Activated CD4-positive, alpha-beta T cell treated with anti-CD3 and anti-CD28 coated beads, Interleukin-2, amount 10 ng/mL, durations not matched to agents 7 days and 5 days (primary cell): ENCODE measurements at places on chromosomes 11 and 22. TPM values are rescaled to one million over a fixed set of nuclear protein-coding genes. Genes with fewer than 3 reads are reported as not detected.
A peak's percentile ranks its signal among the peaks of the same experiment; 100 is the strongest.

PRR33 gene
- not detected for total RNA-seq

DNA sequence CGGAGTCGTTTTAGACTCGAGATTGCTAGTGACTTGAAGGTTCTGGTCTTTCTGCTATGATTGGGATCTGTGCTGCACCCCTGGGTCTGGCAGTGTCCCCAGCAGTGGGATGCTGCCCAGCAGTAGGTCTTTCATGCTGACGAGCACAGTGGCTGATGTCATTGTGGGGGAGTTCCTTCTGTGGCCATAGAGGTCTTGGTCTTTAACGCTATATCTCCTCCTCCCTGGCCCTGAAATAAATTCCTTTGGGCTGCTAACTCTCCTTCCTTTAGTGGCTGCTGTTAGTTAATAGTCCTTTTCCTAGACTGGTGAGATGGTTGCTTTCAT lies 136.3 kb downstream of the TEAD1 start:
- no peak for DNase-seq

DNA sequence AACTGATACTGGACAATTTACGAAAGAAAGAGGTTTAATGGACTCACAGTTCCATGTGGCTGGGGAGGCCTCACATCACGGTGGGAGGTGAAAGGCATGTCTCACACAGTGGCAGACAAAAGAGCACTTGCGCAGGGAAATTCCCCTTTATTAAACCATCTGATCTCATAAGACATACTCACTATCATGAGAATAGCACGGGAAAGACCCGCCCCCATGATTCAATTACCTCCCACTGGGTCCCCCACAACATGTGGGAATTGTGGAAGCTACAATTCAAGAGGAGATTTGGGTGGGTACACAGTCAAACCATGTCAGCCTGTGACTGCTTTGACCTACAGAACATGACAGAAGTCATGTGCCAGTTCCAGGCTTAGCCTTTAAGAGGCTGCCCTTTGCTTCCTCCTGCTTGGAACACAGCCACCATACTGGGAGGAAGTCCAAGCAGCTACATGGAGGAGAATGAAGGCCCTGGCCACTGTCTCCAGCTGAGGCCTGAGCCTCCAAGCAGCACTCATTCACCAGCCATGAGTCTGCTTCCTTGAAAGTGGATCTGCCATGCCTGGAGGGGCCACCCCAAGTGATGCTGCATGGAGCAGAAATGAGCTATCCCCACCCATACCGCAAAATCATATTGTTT lies 10.9 kb upstream of the GAL start:
- DNase-seq, result no peak

- no peak for DNase-seq
Measured at GRCh38 chr22:40768206-40768605, 50.9 kb downstream of the SLC25A17 start.

GRCh38 chr11:6633422-6634408 lies 14.5 kb upstream of the TPP1 start:
- DNase-seq, result no peak

DNA sequence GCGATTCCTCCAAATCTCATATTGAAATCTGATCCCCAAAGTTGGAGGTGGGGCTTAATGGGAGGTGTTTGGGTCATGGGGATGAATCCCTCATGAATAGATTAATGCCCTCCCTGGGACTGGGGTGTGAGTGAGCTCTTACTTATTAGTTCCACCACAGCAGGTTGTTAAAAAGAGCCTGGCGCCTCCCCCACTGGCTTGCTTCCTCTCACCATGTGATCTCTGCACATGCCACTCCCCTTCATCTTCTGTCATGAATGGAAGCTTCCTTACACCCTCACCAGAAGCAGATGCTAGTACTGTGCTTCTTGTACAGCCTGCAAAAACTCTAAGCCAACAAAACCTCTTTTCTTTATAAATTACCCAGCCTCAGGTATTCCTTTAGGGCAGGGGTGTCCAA lies 8.8 kb downstream of the RRAS2 start:
- no peak for DNase-seq

GRCh38 chr11:34926101-34926830 lies 9.8 kb downstream of the PDHX start:
- DNase-seq, result peak; percentile 39
